ENCODE measurements at places on chromosomes 1 and 21.

- DNase-seq = peak; percentile 94
Measured at GRCh38 chr1:153958111-153958960, at the start of gene CRTC2. Gene CRTC2, minus strand, starts transcription at chr1:153958612. Its CDS starts 115 bp downstream, at chr1:153958497.

DNA sequence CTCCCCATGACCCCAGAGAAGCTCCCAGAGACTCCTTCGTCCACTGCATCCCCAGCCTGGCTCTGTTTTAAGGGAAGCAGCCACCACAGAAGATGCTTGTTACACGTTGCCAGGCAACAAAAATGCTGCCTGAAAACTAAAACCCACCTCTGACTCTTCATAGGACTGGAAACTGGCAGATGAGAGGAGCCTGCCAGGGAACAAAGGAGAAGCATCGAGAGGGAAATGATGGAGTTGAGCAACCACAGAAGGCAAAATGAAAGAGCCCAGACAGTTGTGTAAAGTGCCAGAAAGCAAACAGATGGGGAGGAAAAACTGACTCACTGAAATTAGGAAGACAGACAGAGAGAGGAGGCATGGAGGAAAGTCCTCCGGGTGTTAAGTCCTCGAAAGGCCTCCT lies 118.4 kb downstream of the KCNN3 start:
- no peak for DNase-seq

GRCh38 chr1:48035371-48036141 lies 38.4 kb upstream of the TRABD2B start:
- DNase-seq = no peak

DNA sequence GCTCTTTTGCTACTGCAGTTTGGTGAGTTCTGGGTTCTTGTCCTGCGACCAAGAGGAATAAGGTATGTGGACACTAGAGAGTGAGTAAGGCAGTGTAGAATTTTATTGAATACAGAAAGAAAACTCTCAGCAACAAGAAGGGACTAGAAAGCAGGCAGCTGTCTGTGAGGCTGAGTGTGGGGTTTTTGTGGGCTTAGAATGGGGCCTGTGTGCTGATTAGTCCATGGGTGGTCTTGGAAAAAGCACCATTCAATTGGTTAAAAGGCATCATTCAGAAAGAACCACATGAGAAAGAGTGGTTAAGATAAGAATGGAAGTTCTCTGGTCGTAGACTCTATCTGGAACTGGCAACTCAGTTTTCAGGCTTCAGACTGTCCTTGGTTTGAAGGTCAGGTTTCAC lies 298.8 kb downstream of the TGFB2 start:
- no peak for DNase-seq

GRCh38 chr1:96034006-96034405 lies 687.6 kb upstream of the PTBP2 start:
- no peak for DNase-seq

- no peak for DNase-seq
Measured at GRCh38 chr1:55898181-55898580, 681.2 kb downstream of the PLPP3 start.

GRCh38 chr1:240771450-240771849 lies 159.5 kb upstream of the GREM2 start:
- DNase-seq = no peak

- no peak for DNase-seq
Measured at GRCh38 chr1:171643156-171643555, 9.3 kb downstream of the MYOC start.

GRCh38 chr1:204882479-204882878 lies 11.8 kb downstream of the NFASC start:
- DNase-seq = no peak

DNA sequence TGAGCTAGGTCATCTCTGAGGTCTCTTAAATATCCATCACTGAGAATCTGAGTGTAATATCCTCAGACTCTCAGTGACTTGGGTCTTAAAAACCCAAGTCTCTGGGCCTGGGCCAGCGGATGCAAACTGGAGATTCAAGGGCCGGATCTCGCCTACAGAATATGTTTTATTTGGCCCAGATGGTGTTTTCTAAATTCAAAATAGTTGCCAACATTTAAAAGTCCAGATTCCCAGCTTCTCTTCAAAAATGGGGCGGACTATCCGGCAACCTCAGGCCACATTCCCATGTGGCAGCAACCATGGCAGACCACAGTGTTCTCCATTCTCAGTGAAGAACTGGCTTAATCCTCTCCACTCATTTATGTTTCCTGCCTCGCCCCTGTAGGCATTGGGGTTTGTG lies 12.7 kb upstream of the HEYL start:
- DNase-seq = no peak

DNA sequence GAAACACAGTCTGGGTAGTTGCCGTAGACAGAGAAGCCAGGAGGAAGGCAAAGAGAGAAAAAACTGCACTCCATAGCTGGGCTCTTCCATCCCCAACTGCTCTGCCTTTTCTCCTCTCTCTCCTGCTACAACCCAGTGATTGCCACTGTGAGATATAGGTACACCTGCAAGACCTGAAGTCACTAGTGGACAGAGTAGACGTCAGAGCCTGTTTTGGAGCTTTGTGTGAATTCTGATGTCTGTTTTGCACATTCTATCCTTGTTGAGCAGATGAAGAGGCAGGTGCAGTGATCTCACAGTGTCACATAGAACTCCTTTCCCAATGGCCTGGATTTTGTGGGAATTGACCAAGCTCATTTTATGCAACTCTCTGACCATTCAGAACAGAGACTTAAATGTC lies 2.2 kb downstream of the HAO2 start:
- DNase-seq = no peak

DNA sequence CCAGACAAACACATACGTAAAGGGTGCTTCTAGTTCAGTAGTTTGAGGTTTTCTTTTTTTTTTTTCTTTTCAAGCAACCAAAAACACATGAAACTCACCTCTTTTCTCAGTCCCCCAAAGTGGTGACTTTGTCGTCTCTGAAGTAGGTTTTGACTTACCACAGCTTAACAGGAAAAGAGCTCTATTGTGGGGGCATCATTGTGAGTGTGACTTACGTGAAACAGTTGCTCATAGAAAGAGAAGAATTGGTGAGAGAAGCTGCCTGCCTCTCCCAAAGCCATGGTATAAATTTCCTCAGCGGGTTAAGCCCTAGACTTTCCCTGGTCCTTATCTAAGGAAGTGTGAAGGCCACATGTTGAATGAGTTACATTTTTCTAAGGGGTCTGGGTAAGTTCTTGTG lies 11.9 kb downstream of the FASLG start:
- DNase-seq = no peak

- DNase-seq = no peak
Measured at GRCh38 chr1:2275796-2276536, 47.8 kb downstream of the SKI start.

GRCh38 chr1:15797614-15798390 lies 9.6 kb downstream of the UQCRHL start:
- DNase-seq = no peak

- DNase-seq = no peak
Measured at GRCh38 chr1:233168384-233168783, 127.1 kb downstream of the PCNX2 start.

- peak; percentile 36 for DNase-seq
Measured at GRCh38 chr1:36156329-36157114, 562 bp downstream of the MAP7D1 start.

DNA sequence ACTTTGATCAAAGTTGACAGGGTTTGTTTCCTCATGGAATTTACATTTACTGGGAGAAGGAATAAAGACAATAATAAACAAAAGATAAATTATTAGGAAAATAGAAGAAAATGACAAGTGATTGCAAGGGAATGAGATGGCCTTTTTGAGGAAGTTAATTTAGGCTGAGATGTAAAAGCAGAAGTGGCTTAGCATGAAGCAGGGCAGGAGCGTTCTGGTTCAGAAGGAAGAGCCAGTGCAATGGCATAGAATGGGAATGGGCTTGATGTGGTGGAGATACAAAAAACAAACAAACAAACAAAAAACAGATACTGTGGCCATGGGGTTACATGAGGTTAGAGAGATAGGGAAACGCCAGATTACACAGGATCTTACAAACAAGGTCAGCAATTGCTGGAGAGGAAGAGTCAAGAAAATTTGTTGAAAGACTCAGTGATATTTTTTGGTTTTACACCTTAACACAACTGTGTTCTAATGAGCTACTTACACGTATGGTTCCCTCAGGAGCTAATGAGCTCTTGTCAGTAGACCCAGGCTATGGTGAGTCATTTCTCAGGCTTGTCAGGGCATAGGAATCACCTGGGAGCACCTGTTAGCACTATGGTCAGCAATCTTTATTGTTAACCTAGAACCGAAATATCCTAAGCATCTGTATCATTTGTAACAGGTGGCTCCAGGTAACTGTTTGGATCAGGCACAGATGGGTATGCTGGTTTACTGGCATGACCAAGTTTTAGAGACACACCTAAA lies 8.7 kb upstream of the CADM3 start:
- DNase-seq = no peak

GRCh38 chr1:246306415-246307037 lies 200.6 kb downstream of the SMYD3 start:
- no peak for DNase-seq

Data from activated CD4-positive, CD25-positive, alpha-beta regulatory T cell (primary cell).